ENCODE measurements at places on chromosomes 1 and 21.

- H3K27me3 ChIP-seq: no peaks in the 10 kb centered on the region
- H3K4me1 ChIP-seq: peaks cover 23% of the 10 kb centered on the region
- H3K36me3 ChIP-seq: no peaks in the 10 kb centered on the region
- H3K4me3 ChIP-seq: no peak overlapping the region
- no peak overlapping the region for H3K27ac ChIP-seq
Measured at GRCh38 chr21:43274022-43274945, 105.5 kb downstream of the CRYAA start.

DNA sequence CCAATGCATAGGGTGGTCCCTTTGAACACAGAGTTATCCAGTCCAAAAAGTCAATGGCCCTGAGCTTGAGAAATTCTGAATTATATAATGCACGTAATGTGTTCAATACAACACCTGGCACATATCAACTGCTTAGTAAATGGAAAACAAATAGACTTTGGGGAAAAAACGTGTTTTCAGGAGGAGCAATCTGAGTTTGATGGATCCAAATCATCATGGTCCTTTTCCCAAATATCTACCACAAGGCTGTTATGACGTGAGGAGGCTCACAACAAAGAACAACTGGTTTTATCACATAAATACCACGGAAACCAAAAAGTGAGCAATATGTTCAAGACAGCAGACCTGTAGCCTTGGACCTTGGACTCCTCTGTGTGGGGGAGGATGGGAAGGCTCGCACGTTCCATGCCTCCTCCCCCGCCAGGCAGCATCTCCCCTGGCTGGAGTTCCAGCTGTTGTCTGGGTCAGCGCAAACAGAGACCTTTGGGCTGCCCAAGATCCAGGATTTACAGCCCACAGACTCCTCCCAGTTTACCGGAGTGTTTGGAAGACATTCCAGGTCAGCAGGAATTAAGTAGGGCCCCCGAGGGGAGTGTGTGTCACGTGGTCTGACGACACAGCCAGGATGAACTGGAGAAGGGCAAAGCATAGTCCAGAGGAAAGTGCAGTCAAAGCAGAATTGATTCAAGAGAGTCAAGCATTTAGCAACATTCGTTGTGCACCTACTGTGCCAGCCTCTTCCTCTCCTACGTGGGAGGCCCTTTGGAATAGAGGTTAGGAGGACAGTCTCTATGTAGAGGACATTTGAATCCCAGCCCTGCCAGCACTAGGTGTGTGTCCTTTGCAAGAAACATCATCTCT, 32.2 kb upstream of the MED18 start:
- peaks cover 8% of the 10 kb centered on the region for H3K4me1 ChIP-seq
- H3K27me3 ChIP-seq: no peaks in the 10 kb centered on the region
- H3K36me3 ChIP-seq: no peaks in the 10 kb centered on the region
- no peak overlapping the region for H3K4me3 ChIP-seq

GRCh38 chr1:35431173-35431599, 126.0 kb downstream of the KIAA0319L start:
- no peak overlapping the region for H3K4me3 ChIP-seq
- H3K27me3 ChIP-seq: no peaks in the 10 kb centered on the region
- DNase-seq: no peak
- peaks cover 31% of the 10 kb centered on the region for H3K36me3 ChIP-seq

DNA sequence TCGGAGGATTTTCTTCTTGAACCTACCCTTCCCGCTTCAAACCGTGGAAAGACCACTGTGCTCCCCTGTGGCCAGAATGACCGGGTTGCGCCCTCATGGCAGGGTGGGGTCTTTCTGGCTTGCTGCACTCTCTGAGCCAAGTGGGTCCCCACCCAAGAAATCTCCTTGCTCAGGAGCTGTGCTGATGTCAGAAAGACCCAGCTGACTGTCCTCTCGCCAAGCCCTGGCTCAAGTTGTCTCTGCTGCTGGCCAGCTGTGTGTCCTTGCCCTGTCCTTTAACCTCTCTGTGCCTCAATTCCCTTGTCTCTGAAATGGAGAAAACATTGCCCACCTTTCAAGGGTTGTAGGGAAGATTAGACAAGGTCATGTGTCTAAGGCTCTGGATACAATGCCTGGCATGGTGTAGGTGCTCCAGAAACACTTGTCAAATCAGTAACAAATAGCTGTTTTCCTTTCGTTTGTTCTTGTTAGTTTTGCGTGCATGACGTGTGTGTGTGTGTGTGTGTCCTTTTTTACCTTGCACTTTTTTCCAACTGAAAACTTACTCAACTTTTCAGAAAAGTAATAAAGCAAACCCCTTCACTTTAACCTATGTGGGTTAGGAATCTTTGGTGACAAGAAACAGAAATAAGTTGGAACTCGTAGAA, 41.1 kb upstream of the RPL11 start:
- no peaks in the 10 kb centered on the region for H3K27me3 ChIP-seq
- no peaks in the 10 kb centered on the region for H3K36me3 ChIP-seq
- no peak overlapping the region for H3K4me3 ChIP-seq
- no peak overlapping the region for H3K27ac ChIP-seq
- DNase-seq: no peak

DNA sequence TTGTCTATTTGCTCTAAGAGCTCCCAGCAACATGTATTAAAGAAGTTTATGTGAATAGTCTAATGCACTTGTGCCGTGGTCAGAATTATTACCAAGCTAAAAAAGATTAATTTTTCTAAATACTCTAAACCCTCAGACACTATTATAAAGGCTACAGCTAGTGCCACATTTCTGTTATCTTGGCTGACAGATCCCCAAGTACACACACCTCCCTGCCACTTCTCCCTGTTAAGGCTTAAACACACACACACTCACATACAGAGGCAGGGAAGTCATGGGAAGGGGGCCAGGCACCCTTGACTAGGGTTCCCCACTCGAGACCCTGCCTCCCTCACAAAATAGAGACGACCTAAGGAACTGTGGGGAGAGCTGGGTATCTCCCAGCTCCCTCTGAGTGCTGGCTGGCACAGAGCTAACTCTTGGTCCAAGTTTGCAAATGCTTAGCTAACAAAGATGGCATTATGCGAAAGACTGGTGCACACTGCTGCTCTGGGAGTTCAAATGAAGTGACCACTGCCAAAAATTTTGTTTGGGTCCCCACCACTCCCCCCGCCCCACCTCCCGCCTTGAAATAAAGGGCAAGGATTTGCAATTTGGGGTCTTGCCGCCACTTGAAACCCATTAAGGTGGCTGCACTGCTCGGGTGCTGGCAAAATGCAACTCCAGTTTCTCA, 9.8 kb downstream of the SSBP3 start:
- no peak for DNase-seq
- peaks cover 65% of the 10 kb centered on the region for H3K4me1 ChIP-seq
- H3K4me3 ChIP-seq: no peak overlapping the region
- no peaks in the 10 kb centered on the region for H3K36me3 ChIP-seq
- H3K27ac ChIP-seq: no peak overlapping the region

DNA sequence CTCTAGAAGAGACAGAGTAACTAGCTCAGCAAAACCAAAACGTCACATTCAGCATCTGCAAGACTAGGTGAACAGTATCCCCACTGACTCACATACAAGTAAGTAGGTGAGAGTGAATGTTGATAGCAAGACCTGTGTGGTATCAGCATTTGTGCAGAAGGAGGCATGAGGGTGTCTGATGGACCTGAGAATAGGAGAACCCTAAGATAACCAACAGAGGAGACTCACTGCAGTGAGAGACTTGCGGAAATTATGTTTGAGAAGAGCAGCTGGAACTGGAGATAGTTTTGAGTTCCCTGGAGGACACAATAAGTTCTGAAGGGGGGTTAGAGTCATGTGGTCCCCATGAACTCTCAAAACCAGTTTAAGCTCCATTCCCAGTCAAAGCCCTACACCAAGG, 59.1 kb downstream of the DYRK1A start:
- H3K27ac ChIP-seq: no peak overlapping the region
- H3K4me1 ChIP-seq: peaks cover 29% of the 10 kb centered on the region
- no peak for DNase-seq
- H3K27me3 ChIP-seq: no peaks in the 10 kb centered on the region
- no peaks in the 10 kb centered on the region for H3K36me3 ChIP-seq

DNA sequence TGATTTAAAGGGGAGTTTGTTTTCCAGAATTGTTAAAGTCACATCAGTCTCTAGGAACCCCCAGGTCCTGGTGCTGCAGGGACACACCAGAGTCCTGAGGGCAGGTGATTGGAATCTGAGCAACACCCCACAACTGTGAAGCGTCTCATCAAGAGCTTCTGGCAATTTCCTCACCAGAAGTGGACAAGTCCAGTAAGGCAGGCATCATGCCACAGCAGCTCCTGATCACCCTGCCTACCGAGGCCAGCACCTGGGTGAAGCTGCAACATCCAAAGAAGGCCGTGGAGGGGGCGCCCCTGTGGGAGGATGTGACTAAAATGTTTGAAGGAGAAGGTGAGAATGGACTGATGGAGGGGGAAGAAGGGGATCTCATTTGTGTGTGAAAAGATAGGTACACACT, 2.1 kb downstream of the ZFP69 start:
- peaks cover 11% of the 10 kb centered on the region for H3K4me1 ChIP-seq
- H3K27me3 ChIP-seq: no peaks in the 10 kb centered on the region
- DNase-seq: no peak
- H3K27ac ChIP-seq: no peak overlapping the region

DNA sequence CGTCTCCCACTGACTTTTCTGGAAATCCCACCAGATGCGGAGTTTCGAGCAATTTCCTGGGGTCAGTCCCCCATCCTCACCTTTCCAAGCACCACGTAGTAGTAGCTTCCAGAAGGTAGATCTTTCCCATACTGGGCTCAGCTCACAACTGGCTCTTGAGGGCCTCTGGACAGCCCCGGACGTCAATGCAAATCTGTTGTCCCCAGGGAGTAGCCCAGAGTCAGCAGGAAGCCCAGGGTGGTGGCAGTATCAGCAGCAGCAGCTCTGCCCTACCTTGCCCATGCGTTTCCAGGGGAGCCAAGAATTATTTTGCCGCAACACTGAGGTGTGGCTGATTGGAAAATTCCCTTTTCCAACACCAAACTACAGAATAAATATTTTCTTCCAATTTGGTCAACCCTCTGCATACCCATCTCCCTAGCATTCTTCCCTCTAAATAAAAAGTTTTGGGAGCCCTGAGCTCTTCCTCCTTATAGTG, 70.3 kb downstream of the CD46 start:
- H3K27me3 ChIP-seq: no peaks in the 10 kb centered on the region
- H3K4me3 ChIP-seq: peak overlapping the region; percentile 57
- H3K27ac ChIP-seq: peak overlapping the region; percentile 94
- no peak for DNase-seq

- no peaks in the 10 kb centered on the region for H3K27me3 ChIP-seq
- H3K4me1 ChIP-seq: peaks cover 59% of the 10 kb centered on the region
- peak overlapping the region; percentile 60 for H3K27ac ChIP-seq
- no peak overlapping the region for H3K4me3 ChIP-seq
Measured at GRCh38 chr1:157133426-157133825, 4.8 kb downstream of the ETV3 start.

GRCh38 chr1:162973381-162973795, 95.8 kb upstream of the RGS4 start:
- no peaks in the 10 kb centered on the region for H3K36me3 ChIP-seq
- no peak overlapping the region for H3K27ac ChIP-seq
- no peaks in the 10 kb centered on the region for H3K27me3 ChIP-seq
- no peak overlapping the region for H3K4me3 ChIP-seq
- no peaks in the 10 kb centered on the region for H3K4me1 ChIP-seq

DNA sequence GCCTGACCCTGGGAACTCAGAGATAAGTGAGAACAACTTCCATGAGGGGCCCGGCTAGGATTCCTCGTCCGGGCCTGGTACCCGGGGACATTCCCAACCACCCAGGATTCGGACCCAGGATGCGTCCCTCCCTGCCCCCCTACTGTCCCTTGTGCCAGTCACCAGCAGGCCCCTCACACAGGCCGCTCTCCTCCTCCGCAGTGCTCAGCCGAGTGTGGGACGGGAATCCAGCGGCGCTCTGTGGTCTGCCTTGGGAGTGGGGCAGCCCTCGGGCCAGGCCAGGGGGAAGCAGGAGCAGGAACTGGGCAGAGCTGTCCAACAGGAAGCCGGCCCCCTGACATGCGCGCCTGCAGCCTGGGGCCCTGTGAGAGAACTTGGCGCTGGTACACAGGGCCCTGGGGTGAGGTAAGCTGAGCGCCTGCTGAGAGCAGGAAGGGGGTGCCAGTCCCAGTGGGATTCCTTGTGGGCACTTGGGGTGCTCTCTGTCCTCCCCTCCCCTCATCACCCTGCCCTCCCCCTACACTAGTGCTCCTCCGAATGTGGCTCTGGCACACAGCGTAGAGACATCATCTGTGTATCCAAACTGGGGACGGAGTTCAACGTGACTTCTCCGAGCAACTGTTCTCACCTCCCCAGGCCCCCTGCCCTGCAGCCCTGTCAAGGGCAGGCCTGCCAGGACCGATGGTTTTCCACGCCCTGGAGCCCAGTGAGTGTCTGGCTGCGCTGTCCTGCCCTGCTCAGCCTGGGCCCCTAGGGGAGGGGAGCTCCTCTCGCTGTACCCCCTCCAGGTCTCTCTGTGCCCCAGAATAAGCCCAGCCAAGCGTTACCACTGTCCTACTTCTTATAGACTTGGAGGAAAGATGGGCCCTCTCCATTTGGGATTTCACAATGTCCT, 9.8 kb downstream of the ADAMTSL4 start:
- H3K4me1 ChIP-seq: peaks cover 55% of the 10 kb centered on the region
- peak overlapping the region; percentile 28 for H3K4me3 ChIP-seq
- H3K27ac ChIP-seq: peak overlapping the region; percentile 100
- peaks cover 13% of the 10 kb centered on the region for H3K36me3 ChIP-seq
- H3K27me3 ChIP-seq: no peaks in the 10 kb centered on the region
- no peak for DNase-seq

GRCh38 chr1:18716112-18716784, 85.6 kb downstream of the PAX7 start:
- no peaks in the 10 kb centered on the region for H3K36me3 ChIP-seq
- H3K27me3 ChIP-seq: peaks cover 6% of the 10 kb centered on the region
- H3K4me3 ChIP-seq: no peak overlapping the region
- H3K4me1 ChIP-seq: no peaks in the 10 kb centered on the region

GRCh38 chr1:48645883-48646282, 130.8 kb downstream of the BEND5 start:
- DNase-seq: no peak
- no peak overlapping the region for H3K27ac ChIP-seq
- no peaks in the 10 kb centered on the region for H3K4me1 ChIP-seq
- H3K36me3 ChIP-seq: no peaks in the 10 kb centered on the region
- H3K4me3 ChIP-seq: no peak overlapping the region

DNA sequence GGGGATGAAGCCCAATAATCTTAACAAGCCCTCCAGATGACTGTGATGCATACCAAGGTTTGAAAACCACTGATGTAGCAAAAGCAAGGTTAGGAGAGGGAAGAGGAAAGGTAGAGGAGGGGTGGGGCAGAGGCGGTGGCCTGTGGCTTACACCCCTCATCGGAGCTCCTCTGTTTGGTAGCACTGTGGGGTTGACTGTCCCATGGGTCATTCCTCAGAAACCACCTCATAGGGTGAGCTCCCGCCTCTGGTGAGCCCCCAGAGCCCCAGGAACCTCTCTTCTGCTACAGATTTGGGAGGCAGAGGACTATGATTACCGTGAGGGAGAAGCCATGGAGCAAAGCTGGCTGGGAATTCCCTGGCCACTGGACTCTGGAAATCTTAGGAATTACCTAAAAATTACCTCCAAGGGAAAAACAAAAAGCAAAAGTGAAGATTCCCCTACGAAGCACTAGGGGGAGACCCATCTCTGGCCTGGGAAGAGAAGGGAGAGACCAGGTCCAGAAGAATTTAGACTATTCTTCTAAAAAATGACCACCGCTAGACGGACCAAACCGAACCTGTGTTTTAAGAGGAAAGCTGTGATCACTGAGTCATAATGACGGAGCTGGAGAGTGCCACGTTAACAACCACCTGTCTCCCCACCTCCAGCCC, 1.5 kb upstream of the RASSF5 start:
- H3K4me1 ChIP-seq: peaks cover 58% of the 10 kb centered on the region
- DNase-seq: no peak

- no peak overlapping the region for H3K4me3 ChIP-seq
- H3K36me3 ChIP-seq: no peaks in the 10 kb centered on the region
- no peaks in the 10 kb centered on the region for H3K27me3 ChIP-seq
Measured at GRCh38 chr1:6911021-6911941, 126.0 kb downstream of the CAMTA1 start.
